ENCODE measurements at places on chromosomes 3 and 15.

- no peak for DNase-seq
These were observed 3.2 kb downstream of the CTDSPL start for GRCh38 chr3:37864904-37865303.

- no peak for DNase-seq
These were observed 48.5 kb downstream of the ACAA1 start for GRCh38 chr3:38088126-38089078.

- no peak for DNase-seq
These were observed 86.9 kb upstream of the SATB1 start for GRCh38 chr3:18512007-18512406.

DNA sequence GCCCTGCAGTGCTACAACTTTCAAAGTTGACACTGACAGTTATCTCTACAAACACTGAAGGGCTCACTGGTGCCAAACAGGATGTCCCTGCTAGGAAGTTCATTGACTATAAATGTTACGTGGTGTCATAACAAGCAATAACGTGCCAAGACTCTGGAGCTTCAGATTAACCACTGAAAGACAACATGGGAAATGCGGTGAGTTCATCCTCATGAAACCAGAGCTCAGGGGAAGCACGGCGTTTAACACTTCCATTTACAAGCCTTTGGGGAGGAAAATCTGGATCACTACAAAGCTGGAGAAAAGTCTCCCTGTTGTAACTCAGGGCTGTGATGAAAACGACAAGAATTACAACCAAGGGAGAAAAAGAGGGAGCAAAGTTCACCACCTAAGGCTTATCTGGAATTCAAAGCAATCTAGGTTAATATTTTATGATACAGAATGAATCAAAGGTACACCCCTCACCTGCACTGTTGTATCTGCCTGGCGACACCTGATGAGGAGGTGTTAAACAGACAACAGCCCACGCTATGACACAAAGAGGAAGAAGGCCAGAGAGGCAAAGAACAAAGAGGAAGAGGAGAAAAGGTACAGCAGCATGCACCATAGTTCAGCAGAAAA is 27.0 kb downstream of the SHQ1 start:
- no peak for DNase-seq

DNA sequence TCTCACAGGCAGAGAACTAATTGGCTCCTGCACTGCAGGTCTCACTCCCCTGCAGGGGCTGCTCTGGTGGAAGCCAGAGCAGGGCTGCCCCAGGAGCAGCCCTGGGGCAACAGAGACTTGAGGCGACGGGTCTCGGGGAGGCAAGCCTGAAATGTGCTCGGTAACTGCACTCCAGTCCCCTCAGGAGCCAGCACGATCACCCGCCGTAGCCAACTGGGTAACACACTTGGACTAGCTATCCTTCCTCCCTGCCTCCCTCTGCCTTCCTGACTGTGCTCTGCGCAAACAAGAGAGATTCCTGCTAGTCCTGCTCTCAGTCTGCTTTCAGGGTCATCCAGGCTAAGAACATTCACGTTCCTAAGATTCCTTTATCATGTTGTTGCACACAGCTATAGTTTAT is 140.7 kb upstream of the NSMCE3 start:
- DNase-seq, result no peak

GRCh38 chr3:158260392-158260791 is 150.5 kb downstream of the RSRC1 start:
- DNase-seq, result no peak

DNA sequence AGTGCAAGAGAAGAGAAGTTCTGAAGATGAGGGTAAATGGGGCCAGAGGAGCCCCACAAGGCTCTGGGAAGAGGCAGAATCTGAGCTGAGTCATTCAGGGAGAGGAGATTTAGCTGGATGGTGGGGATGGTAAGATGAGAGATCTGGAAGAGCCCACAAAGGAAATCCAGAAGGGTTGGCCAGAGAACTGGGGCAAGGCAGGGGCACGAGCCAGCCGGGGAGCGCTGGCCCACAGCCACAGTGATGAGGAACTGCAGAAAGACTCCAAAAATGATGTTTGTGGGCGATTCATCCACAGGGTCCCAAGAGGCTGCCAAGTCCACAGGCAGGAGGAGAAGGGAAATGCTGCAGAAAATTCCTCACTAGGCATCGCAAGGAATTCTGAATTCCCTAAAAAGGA is 75.9 kb upstream of the ATP2B2 start:
- peak; percentile 34 for DNase-seq

DNA sequence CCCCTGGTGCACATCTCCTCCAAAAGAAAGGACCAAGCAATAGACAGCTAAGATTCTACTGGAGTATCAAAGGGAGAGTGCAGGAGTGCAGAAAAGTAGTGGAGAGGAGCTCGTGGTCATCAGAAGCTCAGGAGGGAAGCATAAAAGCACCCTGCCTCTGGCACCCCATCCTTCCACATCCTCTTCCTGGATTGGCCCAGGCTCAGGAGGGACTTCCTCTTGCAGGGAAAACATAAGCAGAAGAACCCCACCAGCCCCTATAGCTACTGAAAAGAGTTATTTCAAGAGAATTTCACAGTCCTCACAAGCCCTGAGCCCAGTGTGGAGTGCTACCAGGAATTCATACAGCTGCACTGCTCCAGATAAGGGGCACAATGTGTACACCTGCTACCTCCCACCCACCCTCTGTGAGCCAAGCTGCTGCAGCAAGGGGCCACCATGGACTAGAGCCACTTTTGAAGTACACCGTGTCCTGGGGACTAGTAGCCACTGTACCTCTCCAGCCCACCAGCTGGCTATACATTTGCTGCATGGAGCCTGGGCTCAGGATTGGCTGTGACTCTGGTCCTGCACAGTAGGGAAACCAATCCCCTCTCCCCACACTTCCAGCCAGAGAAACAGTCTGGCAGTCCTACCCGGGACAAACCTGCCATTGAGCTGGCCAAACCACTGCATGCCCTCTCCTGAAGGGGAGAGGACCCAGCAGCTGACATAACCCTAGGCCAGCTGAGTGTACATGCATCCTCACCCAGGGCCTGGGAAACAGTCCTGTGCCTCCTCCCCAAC is 43.0 kb downstream of the CD200R1 start:
- DNase-seq, result no peak

DNA sequence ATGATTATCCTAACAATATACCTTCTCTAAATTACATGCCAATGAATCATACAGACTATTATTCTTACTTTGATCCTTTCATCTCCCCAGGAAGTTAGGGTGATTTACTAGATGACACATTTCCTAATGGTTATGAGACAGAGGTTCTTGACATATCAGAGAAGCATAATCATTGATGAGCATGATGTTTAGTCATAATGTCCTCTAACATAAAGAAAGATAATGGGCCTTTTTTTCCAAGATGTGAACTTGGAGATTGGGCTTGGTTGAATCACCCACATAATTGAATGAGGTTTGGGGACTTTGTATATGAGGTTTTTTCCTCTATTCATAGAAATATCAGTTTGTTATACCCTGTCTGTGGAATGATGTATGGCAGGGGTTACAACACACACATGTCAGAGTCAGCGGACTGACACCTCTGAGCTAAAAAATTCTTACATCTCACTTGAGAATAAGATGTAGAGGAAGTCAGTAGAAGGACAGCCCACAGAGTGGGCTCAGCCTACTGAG is 69.7 kb upstream of the DCBLD2 start:
- peak; percentile 100 for DNase-seq

Measured in HT1080 (cell line).